ENCODE measurements at places on chromosomes 2 and 18.

DNA sequence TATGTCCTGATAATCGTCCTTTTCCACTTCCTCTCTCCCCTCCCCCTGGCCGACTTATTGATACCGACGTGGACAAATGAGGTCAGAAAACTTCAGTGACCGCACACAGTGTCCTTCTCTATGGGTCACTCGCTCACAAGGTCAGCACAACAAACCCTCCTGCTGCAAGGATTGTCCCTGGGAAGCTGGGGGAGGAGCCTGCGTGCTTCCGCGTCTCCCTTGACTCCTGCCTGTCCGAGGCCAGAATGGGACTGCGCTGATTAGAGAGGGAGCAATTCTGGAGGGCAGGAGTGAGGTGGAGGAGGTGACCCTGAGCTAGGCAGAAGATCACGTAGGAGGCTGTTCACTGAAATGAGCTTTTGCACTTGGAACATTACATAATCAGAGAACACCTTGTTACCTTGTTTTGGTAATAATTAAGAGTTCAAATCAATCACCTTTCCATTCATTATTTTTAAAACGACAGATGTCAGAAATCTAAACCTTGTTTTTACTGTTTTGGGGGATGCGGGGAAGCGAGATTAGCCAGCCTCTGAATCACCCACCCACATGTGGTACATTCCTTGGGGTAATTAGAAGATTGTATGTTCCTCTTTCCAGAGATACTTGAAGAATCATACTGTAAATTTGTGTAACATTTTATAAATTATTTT, 70.6 kb downstream of the CTAGE1 start:
- DNase-seq: no peak

GRCh38 chr2:86433137-86433536, 8.0 kb upstream of the KDM3A start:
- no peak for DNase-seq

DNA sequence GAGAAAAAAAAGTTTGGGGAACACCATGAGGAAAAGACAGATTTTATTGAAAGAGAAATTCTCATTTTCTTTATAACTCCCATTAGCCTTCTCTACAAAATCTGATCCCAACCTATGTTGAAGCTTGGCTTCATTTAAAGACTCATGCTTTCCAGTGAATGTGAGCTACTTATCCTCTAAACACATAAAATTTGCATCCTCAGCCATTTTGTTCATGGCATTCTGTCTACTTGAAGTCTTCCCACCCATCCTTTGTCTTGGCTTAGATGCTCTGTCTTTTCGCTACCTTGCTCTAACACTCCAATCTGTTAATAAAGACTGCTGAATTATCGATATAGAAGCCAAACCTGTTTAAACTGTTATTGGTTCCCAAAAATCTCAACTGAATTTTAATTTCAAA, 39.3 kb downstream of the GDF7 start:
- no peak for DNase-seq

GRCh38 chr2:16055848-16056580, 115.7 kb downstream of the MYCN start:
- DNase-seq: no peak

DNA sequence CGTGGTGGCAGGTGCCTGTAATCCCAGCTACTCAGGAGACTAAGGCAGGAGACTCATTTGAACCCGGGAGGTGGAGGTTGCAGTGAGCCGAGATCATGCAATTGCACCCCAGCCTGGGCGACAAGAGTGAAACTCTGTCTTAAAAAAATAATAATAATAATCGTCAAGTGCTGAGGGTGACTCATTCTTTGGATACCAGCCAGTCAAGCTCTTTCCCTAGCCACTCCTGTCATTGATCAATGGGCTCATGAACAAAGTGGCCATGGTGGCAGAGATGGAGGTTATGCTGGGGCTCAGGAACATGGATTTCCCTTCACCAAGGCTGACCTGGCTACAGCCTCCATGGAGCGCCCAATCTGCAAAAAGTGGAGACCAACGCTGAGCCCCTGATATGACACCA, 94.5 kb upstream of the HAAO start:
- DNase-seq: no peak

DNA sequence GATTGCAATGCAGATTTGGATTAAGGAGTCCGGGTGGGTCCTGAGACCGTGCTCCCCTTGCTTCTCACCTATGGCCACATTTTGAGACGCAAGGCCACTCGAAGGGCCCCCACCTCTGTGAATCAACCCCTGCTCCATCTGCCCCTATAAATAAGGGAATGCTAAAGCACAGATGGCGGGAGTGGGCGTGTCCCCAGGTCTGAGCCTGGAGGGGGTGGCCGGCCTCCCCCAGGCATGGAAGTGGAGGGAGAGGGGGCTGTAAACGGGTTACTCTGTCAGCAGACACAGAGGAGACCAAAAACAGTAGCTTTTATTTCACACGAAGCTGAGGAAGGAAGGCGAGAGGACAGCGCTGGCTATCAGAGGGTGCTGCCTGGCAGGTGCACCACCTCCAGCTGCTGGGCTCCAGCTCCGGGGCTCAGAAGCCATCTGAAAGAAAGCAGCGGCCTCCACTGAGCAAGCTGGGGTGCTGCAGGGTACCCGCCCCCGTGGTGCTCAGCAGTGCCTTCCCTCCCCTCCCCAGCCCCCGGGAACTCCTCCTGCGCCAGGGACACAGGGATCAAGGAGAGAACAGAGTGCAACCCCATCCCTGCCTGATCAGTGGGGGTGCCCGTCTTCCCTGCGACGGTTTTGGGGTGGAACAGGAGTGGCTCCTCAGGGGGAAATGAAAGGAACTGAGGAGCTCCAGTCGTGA, 56.7 kb upstream of the RAB6C start:
- DNase-seq: no peak

DNA sequence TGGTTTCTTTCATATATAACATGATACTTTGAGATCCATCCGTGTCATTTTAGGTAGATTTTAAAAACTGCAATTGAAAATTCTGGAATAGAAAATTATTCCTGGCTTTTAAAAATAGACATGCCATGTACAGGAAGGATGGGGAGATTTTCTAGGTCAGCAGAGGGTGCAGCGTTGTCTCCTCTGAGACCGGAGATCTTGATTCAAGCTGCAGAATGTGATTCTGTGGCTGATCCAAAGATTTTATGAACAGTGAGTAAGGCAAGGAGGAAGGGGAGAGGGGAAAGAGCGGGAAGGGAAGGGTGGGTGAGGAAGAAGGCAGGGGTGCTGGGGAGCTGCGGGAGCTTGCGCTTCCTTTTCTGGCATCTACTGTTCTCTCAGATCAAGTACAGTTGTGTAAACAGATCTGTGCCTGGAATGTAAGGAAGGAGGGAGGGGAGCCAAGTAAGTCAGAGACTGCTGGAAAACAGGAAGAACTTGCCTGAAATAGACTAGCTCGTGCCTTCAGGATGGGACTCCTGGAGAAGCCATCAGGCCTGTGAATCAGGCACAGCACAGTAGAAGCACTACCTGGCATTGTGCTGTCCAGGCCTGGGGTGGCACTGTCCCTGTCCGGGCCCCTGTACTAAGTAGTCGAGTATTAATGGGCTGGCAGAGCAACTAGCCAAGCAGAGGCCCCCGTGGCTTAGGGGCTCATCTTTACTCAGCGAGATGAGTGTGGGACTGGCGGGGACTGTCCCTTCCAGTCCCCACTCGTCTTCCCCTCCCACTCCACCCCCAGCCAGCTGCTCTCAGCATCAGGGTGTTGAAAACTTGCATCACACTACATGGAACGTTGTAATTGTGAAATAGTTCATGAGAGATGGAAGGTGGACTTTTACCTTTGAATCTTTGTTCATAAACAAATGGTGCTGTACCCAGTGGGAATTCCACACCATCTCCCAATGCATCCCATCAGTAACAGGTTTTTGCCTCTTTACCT, 163.5 kb downstream of the UXS1 start:
- DNase-seq: peak; percentile 69

DNA sequence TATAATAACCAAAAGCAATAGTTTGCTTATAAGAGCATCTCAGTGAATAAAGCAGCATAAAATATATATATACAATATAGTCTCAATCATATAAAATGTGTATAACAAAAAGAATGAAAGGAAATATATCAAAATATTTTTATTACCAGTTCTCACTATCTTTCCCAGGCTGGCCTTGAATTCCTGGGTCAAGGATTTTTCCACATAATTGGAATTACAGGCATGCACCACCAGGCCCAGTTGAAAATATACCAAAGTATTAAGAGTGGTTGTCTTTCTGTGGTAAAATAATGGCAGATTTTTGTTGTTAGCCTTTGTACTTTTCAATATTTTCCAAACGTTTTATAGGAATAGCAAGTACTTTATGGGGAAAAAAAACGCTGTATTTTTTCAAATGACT, 8.6 kb upstream of the TLK1 start:
- no peak for DNase-seq

GRCh38 chr18:59853380-59853779, 46.4 kb upstream of the PMAIP1 start:
- no peak for DNase-seq

- no peak for DNase-seq
These were observed 33.7 kb downstream of the EHBP1 start for GRCh38 chr2:62738981-62739936.

GRCh38 chr2:62547854-62548253, 41.9 kb upstream of the TMEM17 start:
- DNase-seq: no peak

- no peak for DNase-seq
These were observed 36.5 kb upstream of the PTPN4 start for GRCh38 chr2:119723186-119723585.

DNA sequence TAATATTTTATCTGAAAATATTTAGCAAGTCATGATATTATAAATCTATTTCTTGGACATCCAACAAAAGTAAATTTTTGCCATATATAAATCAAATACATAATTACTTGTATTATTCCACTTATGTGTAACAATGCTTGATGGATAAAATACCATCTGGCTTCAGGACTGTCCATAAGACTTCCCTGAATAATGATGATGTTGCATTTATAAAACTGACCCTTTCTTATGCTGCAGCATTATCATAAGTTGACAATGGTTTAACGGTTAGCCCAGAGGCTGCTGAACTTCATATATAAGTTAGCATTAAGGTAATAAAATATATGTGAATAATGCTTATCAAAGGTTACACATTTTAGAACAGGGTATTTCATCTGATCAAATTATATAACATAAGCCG, 95.4 kb downstream of the CDH2 start:
- DNase-seq: no peak

- no peak for DNase-seq
These were observed 54.7 kb downstream of the INO80D start for GRCh38 chr2:206031162-206031784.

Measured in smooth muscle cell of the brain vasculature (primary cell).